ENCODE measurements at places on chromosomes 2 and 18. TPM values are rescaled to one million over a fixed set of nuclear protein-coding genes. Genes with fewer than 3 reads are reported as not detected.
A peak's percentile ranks its signal among the peaks of the same experiment; 100 is the strongest.

- peak; percentile 6 for DNase-seq
Observed at GRCh38 chr2:96144481-96145035, 682 bp downstream of the DUSP2 start.

DNA sequence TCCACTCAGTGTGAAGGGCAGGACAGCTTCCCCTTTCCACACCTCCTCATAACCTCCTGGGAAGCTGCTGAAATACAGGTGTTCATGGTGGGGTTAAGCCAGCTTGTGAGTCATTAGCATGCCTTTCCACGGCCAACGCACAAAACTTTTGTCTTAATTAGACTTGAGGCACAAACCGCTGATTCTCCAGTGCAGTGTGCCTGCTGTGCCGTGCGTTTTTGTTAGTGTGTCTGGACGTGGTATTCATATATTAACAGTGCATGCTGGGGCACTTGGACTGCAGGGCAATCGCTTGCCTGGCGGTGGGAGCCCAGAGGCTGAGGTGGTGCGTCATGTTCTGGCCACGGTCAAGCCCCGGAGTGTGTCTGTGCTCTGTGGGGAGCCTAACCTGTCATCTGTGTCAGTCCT is 156.2 kb downstream of the SH3RF3 start:
- peak; percentile 82 for DNase-seq

DNA sequence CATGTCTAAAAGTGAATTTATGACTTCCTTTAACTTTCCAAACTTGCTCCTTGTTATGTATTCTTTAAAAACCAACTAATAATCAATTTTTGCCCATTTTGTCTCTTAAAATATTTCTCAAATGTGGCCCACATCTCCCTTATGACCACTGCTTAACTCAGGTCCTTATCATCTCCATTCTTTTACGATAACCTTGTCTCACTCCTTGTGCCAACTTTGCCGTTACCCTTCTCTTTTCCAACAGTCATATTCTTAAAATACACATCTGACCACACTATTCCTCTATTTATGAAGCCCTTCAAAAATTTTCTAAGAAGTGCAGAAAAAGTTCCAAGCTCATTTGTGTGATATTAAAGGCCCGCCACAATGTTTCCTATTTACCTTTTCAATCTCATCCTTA is 47.8 kb downstream of the PPP1R1C start:
- no peak for DNase-seq

GRCh38 chr2:162817921-162818320 is 20.6 kb downstream of the KCNH7 start:
- DNase-seq: no peak

GRCh38 chr2:151052850-151053660 is 208.6 kb downstream of the RBM43 start:
- DNase-seq: no peak

GRCh38 chr2:185785851-185786473 is 47.4 kb downstream of the FSIP2 start:
- DNase-seq: no peak

DNA sequence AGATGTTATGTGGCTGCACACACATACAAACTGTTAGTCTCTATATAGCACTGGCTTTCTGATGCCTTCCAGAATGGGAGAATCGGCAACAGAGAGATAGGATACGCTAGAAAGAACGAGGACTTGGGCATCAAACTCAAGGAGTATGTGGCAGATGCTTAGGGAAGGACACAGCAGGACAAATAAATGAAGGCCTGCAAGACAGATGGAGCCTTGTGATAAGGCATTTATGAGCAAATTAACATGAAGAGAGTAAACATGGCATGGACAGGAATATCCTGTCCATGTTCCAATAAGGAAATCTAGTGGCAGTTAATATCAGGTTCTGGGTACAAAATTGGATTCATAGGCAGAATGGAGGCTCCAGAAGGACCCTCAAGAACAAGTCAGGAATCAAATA is 136.9 kb downstream of the SLC4A10 start:
- DNase-seq: no peak

The COL6A3 gene
- total RNA-seq: 1,525 TPM

DNA sequence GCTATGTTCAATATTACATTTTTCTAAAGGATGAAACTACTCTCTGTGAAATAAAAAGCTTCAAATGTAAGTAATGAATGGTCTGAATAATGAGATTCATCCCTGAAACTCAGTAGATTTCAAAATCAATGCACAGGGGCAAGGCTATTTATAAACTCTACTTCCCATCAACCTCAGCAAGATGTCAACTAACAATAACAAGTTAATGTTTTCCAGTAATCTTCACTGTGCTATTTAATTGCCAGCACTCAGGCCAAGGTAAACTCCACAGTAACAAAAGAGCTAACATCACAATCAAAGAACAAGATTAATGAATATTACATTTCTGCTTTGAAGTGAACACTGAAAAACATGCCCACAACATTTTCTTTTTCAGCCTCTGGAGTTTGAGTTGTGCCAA is 144.3 kb upstream of the ZFP36L2 start:
- peak; percentile 67 for DNase-seq

The FSHR gene
- total RNA-seq: not detected

- no peak for DNase-seq
Observed at GRCh38 chr2:227510620-227510958, 38.6 kb downstream of the AGFG1 start.

- DNase-seq: no peak
Observed at GRCh38 chr18:74147491-74147778, 199 bp downstream of the FBXO15 start.

GRCh38 chr2:226423498-226423960 is 376.1 kb downstream of the IRS1 start:
- peak; percentile 61 for DNase-seq

DNA sequence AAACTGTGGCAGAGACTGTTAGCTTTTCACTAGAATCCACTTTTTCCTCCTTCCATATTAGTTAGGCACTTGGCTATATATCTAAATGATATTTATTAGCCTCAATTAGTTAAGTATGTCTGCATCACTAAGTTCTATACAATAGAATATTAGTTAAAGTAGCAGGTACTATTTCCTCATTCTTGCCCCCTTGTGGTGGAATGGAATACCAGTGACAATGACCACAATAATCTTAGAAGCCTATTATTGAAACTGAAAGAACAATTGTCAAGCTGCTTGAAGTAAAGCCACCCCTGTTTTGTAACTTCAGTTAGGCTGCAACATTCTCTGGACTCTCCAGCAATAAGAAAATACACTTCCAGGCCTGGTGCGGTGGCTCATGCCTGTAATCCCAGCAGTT is 476.3 kb upstream of the VWC2L start:
- peak; percentile 9 for DNase-seq

DNA sequence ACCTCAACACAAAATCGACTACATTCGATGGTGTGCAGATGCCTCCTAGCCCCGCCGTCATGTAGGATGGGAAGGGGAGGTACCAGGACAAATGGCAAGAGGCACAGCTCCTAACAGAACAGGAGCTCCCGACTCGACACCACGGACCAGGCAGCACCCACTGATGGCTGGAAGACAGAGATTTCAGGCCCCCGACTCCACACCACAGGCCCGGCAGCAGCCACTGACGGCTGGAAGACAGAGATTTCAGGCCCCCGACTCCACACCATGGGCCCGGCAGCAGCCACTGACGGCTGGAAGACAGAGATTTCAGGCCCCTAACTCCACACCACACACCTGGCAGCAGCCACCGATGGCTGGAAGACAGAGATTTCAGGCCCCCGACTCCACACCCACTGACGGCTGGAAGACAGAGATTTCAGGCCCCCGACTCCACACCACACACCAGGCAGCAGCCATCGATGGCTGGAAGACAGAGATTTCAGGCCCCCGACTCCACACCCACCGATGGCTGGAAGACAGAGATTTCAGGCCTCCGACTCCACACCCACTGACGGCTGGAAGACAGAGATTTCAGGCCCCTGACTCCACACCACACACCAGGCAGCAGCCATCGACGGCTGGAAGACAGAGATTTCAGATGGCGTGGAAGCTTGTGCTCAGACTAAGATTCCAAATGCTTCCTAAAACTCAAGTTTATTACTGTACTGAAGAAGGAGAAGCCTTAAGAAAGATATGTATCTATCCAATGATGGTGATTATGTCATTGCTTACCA is 135.5 kb downstream of the EIPR1 start:
- DNase-seq: no peak

DNA sequence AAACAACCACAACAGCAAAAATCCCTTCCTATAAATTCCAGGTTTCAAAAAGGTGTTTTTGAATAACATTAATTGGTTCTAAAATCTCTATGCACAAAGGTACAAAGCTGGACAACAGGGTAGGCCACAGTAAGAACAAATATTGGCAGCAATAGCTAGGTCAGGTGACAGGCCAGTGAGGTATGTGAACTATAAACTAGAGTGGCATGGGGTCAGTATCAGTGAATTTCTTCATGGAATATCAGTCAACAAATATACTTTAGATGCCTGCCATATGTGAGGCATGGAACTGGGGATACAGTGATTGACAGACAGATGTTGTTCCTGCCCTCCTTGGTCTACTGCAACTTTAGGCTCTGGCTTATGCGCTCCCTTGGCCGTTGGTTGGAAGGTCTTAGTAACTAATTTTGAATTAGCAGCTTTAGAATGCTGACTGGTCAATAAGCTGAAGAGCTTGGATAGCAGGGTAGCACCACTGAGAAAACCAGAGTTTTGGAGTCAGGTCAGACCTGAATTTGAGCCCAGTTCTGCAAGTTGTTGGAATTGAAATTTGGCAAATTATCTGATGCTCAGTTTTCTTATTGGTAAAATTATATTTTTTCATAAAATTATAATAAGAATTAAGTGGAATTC is 2.3 kb upstream of the EPC2 start:
- no peak for DNase-seq

The ACKR3 gene
- 0.17 TPM for total RNA-seq

The TWIST2 gene
- 118 TPM for total RNA-seq

- DNase-seq: no peak
Observed at GRCh38 chr2:227337442-227337841, 12.4 kb downstream of the MFF start.

The LINC00305 gene
- total RNA-seq: not detected

DNA sequence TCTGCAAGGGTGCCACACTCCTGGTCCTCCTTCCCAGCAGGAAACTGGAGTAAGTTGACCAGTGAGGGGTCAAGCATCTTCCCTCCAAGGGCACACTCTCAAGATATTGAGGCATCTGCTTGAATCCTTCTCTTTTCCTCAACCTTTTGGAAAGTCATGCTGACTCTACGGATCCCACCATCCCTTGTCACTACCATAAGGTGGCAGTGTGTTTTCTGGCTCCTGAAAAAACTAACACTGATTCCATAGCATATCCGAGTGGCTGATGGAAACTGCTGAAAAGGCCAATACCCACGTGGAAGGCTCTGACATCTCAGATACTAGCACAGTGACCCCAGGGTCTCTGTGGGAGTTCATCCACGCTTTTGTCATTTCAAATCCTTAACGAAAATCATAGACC is 37.1 kb downstream of the GPR45 start:
- DNase-seq: no peak

DNA sequence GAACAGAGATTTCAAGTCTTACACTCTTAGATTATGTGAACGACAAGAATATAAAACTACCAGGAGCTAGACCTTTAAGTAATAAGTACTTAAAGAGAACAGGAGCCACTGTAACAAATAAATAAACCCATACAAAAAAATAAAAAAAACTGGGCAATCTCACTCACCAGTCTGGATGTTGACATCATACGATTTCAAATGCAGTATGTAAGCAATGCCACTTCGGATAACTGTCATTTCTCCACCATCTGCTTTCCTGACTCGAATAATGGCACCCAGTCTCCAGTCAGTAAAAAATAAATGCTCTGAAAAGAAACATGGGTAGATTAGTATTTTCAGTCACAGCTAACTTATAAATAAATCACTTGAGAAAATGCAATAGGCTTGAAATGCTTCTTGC is 115.1 kb downstream of the LRP2 start:
- no peak for DNase-seq

The PLGLB1 gene
- total RNA-seq: 0.99 TPM
